ENCODE measurements at places on chromosomes 3 and 15. TPM values are rescaled to one million over a fixed set of nuclear protein-coding genes. Genes with fewer than 3 reads are reported as not detected.
A peak's percentile ranks its signal among the peaks of the same experiment; 100 is the strongest.

- no peaks in the 10 kb centered on the region for H3K36me3 ChIP-seq
- peak; percentile 100 for DNase-seq
- peak within 1 kb of the TSS; percentile 56 for H3K27ac ChIP-seq
- no peaks in the 10 kb centered on the region for H3K4me1 ChIP-seq
- H3K4me3 ChIP-seq: peak within 1 kb of the TSS; percentile 84
Observed at GRCh38 chr15:78811124-78811824, at the start of gene ADAMTS7. TSS of gene ADAMTS7 (minus strand) at chr15:78811464. CDS start at chr15:78811220, 244 bp downstream.

RASGRP1 gene
- total RNA-seq: 0.36 TPM

AAGAB gene
- total RNA-seq: 41.8 TPM

DNA sequence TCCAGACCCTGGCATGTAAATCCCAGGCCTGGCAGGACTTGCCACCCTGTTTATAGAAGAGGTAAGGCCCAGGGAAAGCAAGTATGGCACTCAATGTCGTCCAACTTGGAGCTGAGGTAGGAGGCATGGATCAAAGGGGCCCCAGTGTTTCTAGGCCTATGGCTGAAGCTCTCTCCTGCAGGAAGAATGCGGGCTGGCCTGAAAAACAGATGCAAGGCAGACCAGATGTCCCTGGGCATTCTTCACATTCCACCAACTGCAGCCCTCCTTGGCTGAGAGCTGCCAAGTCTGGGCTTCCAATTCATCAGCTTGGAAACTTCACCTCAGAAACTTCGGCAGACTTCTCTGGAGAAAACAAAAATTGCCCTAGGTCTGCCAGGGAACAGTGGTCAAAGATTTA is 22.2 kb downstream of the MESD start:
- no peak overlapping the region for H3K27ac ChIP-seq
- DNase-seq: peak; percentile 37
- no peaks in the 10 kb centered on the region for H3K27me3 ChIP-seq

- no peaks in the 10 kb centered on the region for H3K4me1 ChIP-seq
- no peaks in the 10 kb centered on the region for H3K27me3 ChIP-seq
- no peak overlapping the region for H3K27ac ChIP-seq
- DNase-seq: no peak
- H3K36me3 ChIP-seq: no peaks in the 10 kb centered on the region
Observed at GRCh38 chr15:98321896-98322295, 326.4 kb upstream of the IGF1R start.

DNA sequence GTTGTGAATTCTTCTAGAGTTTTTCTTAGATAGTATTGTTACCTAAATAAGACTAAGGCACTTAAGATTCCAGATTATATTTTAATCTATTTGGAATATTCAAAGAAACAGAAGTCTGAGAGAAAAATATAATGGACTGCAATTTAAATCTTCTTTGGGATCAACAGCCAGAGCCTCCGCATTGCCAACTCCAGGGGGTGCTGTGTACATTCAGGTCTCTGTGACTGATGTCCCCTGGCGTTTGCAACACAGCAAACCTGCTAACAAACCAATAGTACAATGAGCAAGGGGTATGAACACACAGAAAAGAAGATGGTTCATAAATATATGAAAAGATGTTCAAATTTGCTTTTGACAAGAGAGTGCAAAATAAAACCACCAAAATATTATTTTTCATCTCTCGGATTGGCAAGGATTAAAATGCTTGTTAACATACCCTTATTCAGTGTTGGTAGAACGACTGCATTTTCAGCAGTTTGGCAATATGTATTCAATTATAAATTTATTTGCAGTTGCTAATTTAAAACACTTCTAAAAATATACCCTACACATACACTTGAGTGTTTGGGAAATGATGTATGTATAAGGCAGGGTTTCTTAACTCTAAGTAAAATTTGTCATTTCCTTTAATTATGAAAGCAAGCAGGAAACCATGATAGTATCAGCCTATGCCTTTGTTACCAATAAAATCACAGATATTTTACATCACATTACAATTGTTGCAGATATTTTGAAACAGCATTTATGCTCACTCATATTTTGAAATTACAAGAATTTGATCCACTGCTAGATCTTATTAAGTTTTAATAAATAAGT is 16.1 kb upstream of the TM4SF1 start:
- peak overlapping the region; percentile 25 for H3K27ac ChIP-seq
- no peak for DNase-seq
- peaks cover 33% of the 10 kb centered on the region for H3K4me1 ChIP-seq
- H3K4me3 ChIP-seq: no peak overlapping the region
- H3K36me3 ChIP-seq: no peaks in the 10 kb centered on the region
- H3K27me3 ChIP-seq: no peaks in the 10 kb centered on the region

GRCh38 chr3:23094890-23095462 is 108.2 kb upstream of the UBE2E2 start:
- H3K4me3 ChIP-seq: no peak overlapping the region
- no peaks in the 10 kb centered on the region for H3K36me3 ChIP-seq
- no peaks in the 10 kb centered on the region for H3K4me1 ChIP-seq
- H3K27me3 ChIP-seq: no peaks in the 10 kb centered on the region
- no peak overlapping the region for H3K27ac ChIP-seq

MITF gene
- total RNA-seq: 11.6 TPM

SKOR1 gene
- 0.36 TPM for total RNA-seq

DNA sequence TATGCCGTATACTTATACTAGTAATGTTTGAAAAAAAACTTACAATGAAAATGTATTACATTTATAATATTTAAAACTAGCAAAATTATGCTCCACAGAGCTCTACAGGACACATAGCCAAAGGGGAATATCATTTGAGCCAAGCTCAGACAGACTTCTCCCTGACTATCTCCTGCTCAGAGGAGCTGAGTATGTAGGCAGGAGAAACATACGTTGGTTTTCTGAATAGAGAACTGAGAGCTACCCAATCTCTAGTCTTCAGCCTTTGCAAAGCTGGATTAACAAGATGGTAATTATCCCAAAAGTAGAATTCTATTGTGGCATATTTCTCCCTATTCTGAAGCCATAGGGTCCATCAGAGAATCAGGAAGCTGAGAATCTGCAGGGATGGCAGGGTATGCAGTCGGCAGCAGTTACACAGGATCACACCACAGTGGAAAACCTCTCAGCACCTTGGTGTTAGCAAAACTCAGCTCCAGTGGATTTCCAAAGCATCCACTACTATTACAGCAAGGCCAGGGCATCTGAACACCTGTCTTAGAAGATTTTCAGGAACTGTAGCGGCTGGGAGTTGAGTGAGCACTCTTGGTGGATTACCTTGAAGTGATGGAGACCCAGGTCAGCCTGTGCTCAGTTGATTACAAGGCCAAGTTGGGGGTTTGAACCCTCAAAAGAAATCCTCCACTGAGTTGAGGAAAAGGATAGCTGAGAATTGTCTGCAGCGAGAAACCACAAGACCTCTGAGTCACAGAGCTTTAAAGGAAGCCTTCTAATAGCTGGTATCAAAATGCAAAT is 30.1 kb downstream of the GPR15 start:
- H3K4me1 ChIP-seq: peaks cover 4% of the 10 kb centered on the region
- no peak overlapping the region for H3K27ac ChIP-seq
- no peak overlapping the region for H3K4me3 ChIP-seq
- H3K27me3 ChIP-seq: peaks cover 7% of the 10 kb centered on the region
- no peak for DNase-seq
- no peaks in the 10 kb centered on the region for H3K36me3 ChIP-seq

ILDR1 gene
- not detected for total RNA-seq

IGDCC3 gene
- total RNA-seq: not detected

DNA sequence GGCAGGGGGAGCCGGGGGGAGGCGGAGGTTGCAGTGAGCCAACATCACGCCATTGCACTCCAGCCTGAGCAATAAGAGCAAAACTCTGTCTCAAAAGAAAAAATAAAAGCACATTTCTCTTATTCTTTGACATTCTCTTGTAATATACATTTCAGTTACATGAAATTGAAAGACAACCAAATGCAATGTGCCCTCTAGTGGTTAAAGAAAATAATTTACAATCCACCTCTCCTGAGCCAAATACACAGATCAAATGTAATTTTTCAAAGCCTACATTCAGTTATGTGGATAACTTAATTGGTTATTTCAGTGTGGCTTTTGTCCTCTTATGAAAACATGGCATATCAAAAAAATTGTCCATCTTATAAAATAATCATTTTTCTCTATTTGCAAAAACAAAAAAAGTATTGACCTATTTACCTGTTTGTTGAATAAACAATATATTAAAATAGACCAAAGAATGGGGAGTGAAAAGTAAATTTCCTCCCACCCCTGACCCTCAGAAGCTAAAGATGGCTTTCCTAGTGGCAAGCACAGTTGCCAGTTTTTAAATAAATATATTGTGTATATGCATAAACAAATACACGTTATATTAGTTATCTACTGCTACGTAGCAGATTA is 14.2 kb upstream of the U2SURP start:
- peak; percentile 84 for DNase-seq
- no peak overlapping the region for H3K27ac ChIP-seq
- H3K4me3 ChIP-seq: no peak overlapping the region
- no peaks in the 10 kb centered on the region for H3K4me1 ChIP-seq
- H3K27me3 ChIP-seq: no peaks in the 10 kb centered on the region

- H3K27ac ChIP-seq: peak overlapping the region; percentile 87
- H3K4me1 ChIP-seq: peaks cover 41% of the 10 kb centered on the region
- peak; percentile 56 for DNase-seq
- no peaks in the 10 kb centered on the region for H3K27me3 ChIP-seq
- H3K36me3 ChIP-seq: no peaks in the 10 kb centered on the region
- H3K4me3 ChIP-seq: peak overlapping the region; percentile 40
Observed at GRCh38 chr15:61034678-61035291, 194.3 kb downstream of the RORA start.

GRCh38 chr3:13064964-13065363 is 8.3 kb downstream of the IQSEC1 start:
- H3K27ac ChIP-seq: no peak overlapping the region
- H3K36me3 ChIP-seq: no peaks in the 10 kb centered on the region
- DNase-seq: no peak
- no peaks in the 10 kb centered on the region for H3K4me1 ChIP-seq
- no peak overlapping the region for H3K4me3 ChIP-seq

GRCh38 chr3:45496555-45496954 is 98.0 kb upstream of the LIMD1 start:
- H3K4me3 ChIP-seq: no peak overlapping the region
- H3K27me3 ChIP-seq: no peaks in the 10 kb centered on the region
- H3K27ac ChIP-seq: no peak overlapping the region
- DNase-seq: no peak
- no peaks in the 10 kb centered on the region for H3K4me1 ChIP-seq
- peaks cover 5% of the 10 kb centered on the region for H3K36me3 ChIP-seq

DNA sequence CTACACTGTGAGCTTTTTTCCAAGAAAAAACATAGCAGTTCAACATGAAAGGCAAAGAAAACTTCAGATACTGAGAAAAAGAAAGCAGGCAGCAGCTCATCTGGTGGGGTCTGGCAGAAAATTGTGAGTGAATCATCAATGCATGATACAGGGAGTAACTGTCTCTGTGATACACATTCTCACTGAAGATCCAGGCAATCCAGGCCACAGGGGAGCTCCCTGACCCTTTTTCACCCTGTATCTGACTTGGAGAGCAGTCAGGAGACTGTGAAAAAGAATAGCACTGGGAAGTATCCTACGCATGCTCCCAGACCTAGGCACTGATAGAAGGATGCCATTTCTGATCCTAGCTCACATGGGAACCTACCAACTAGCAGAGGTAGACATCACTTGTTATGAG is 269.8 kb downstream of the MBNL1 start:
- DNase-seq: peak; percentile 36
- H3K36me3 ChIP-seq: no peaks in the 10 kb centered on the region
- H3K27me3 ChIP-seq: no peaks in the 10 kb centered on the region
- H3K27ac ChIP-seq: no peak overlapping the region

VIPR1 gene
- total RNA-seq: not detected

MST1R gene
- 0.72 TPM for total RNA-seq
